ENCODE measurements at places on chromosomes 13 and 19. TPM values are rescaled to one million over a fixed set of nuclear protein-coding genes. Genes with fewer than 3 reads are reported as not detected.

The ZNF525 gene
- 26.6 TPM for total RNA-seq

GRCh38 chr19:32416749-32417456 lies 11.3 kb downstream of the DPY19L3 start:
- H3K27me3 ChIP-seq, result no peaks in the 10 kb centered on the region
- H3K4me3 ChIP-seq, result no peak overlapping the region
- no peak for DNase-seq
- H3K27ac ChIP-seq, result no peak overlapping the region

- H3K36me3 ChIP-seq, result peaks cover 64% of the 10 kb centered on the region
- peaks cover 39% of the 10 kb centered on the region for H3K4me1 ChIP-seq
- H3K27me3 ChIP-seq, result no peaks in the 10 kb centered on the region
- no peak overlapping the region for H3K27ac ChIP-seq
Observed at GRCh38 chr19:5628919-5629481, 6.1 kb downstream of the SAFB start.

DNA sequence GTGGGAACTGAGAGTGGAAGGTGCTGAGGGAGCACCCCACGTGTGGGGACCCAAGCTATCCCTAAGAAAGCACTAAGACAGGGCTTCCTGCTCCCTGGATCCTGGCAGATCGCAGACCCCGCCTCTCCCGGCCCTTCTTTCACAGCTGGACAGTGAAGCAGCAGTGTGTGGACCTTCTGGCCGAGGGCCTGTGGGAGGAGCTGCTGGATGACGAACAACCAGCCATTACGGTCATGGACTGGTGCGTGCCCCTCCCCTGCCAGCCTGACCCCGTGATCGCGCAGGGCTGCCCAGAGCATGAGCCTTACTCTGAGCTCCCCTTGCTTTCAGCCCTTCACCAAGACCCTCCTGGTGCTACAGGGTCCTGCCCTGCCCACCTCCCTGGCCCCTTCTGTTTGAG lies 2.3 kb downstream of the NCCRP1 start:
- no peak for DNase-seq
- H3K4me1 ChIP-seq, result peaks cover 22% of the 10 kb centered on the region
- no peaks in the 10 kb centered on the region for H3K36me3 ChIP-seq
- H3K27me3 ChIP-seq, result peaks cover 7% of the 10 kb centered on the region
- no peak overlapping the region for H3K27ac ChIP-seq

DNA sequence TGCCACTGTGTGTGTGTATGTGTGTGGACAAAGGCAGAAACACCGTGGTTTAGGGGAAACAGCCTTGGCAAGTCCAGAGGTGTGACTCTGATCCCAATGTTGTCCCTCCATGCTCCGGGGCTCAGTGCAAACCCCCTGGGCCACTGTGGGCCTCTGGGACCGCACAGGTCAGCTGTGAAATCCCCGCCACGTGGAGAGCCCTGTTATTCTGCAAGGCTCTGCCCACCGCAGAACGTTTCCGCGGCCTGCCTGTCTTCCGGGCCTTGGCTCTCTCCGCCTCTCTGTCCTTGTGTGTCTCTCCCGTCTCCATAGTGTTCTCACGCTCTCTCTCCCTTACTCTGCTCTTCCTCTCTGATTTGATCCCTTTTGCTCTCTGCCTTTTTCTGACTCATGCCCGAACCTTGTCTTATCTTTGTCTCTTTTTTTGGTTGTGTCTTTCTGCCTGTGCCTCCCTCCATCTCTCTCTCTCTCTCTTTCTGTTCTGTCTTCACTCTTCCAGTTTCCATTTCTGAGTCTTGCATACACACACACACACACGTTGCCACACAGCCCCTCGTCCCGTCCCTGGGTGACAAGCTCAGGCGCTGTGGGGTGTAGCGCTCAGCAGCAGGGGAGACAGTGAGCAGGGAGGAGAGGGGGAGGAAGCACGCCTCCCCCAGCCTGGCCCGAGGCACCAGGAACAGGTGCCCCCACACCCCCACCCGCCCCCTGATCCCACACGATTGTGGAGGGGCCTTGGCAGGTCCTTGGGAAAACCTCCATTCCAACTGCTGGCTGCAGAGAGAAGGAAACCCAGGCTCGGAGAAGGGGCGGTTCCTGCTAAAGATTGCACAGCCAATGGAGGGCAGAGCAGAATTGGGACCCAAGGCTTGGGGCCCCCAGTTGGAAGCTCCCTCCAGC lies 3.0 kb downstream of the TTYH1 start:
- peaks cover 16% of the 10 kb centered on the region for H3K4me1 ChIP-seq
- H3K36me3 ChIP-seq, result no peaks in the 10 kb centered on the region
- DNase-seq, result peak; percentile 21

GRCh38 chr13:42102961-42103865 lies 54.8 kb downstream of the DGKH start:
- no peak for DNase-seq
- no peak overlapping the region for H3K4me3 ChIP-seq
- H3K27me3 ChIP-seq, result no peaks in the 10 kb centered on the region
- H3K27ac ChIP-seq, result no peak overlapping the region
- H3K4me1 ChIP-seq, result no peaks in the 10 kb centered on the region

The NAPSA gene
- 2.6 TPM for total RNA-seq

DNA sequence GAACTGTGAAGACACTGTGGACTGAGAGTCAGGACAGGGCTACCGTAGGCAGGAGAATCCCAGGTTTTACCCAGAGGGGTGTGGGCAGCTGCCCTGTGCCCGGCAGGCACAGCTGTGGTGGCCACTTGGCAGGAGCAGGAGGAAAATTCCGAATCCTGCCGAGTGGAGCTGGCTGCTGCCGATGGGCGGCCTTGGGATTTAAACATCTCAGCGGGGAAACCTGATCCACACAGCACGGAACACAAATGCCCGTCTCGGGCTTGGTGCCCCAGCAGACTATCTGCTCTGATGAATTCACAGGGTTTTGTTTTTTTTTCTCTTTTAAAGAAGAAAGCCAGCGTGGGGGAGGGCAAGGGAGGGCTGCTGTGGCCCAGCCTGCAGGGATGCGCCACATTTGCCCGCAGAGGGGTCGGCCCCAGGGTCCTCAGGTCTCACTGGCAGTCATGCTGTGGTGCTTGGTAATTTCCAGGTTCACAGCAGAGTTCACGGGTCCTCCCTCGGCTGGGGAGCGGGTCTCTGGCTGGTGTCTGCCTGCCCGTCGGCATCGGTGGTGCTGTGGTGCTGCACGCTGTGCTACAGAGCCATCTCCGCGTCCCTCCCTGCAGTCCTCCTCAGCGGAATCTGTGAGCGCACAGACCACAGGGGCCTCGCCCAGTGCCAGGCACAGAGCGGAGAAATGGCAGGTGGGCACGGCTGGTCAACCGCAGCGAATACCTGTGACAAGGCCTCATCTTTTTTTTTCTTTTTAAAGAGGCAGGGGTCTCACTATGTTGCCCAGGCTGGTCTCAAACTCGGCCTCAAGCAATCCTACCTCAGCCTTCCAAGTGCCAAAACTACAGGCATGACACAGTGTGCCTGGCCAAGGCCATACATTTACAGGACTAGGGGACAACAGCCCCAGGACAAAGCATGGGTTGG lies 28.1 kb downstream of the MPND start:
- no peaks in the 10 kb centered on the region for H3K27me3 ChIP-seq
- H3K27ac ChIP-seq, result peak overlapping the region; percentile 74
- peaks cover 16% of the 10 kb centered on the region for H3K4me1 ChIP-seq

The MAST1 gene
- 0.75 TPM for total RNA-seq

DNA sequence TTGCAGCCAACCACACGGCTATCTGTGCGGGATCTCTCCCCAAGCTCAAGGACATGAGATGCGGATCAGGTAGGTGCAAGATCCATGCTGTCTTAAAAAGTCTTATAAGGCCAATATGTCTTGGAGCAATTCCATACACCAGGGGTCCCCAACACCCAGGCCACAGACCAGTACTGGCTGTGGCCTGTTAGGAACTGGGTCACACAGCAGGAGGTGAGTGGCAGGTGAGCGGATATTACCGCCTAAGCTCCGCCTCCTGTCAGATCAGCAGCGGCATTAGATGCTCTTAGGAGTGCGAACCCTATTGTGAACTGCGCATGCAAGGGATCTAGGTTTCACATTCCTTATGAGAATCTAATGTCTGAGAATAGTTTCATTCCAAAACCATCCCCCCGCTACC lies 68.8 kb upstream of the ZNF599 start:
- H3K27ac ChIP-seq, result no peak overlapping the region
- H3K27me3 ChIP-seq, result no peaks in the 10 kb centered on the region
- H3K4me1 ChIP-seq, result no peaks in the 10 kb centered on the region
- no peak overlapping the region for H3K4me3 ChIP-seq
- DNase-seq, result no peak
- no peaks in the 10 kb centered on the region for H3K36me3 ChIP-seq

DNA sequence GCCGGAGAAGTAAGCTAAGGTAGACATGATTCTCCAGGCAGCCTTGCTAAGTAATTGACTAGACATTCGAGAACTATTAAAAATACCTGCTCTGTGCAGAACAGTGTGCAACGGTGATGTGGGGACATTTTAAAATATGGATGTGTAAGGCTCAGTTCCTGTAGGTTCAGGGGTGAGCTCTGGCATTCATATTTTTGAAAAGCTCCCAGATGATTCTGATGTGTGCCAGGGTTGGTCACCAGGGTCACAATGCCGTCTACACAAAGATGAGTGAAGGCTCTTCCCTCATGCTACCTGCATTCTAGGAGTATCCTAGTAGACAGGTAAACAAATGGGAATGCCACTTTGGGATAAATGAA lies 702 bp upstream of the EPSTI1 start:
- H3K4me1 ChIP-seq, result peaks cover 27% of the 10 kb centered on the region
- H3K27me3 ChIP-seq, result no peaks in the 10 kb centered on the region
- no peak for DNase-seq
- no peaks in the 10 kb centered on the region for H3K36me3 ChIP-seq
- peak overlapping the region; percentile 84 for H3K4me3 ChIP-seq
- peak overlapping the region; percentile 100 for H3K27ac ChIP-seq
